ENCODE measurements at places on chromosomes 4 and X. TPM values are rescaled to one million over a fixed set of nuclear protein-coding genes. Genes with fewer than 3 reads are reported as not detected.

SPANXB1 gene
- total RNA-seq = not detected

DNA sequence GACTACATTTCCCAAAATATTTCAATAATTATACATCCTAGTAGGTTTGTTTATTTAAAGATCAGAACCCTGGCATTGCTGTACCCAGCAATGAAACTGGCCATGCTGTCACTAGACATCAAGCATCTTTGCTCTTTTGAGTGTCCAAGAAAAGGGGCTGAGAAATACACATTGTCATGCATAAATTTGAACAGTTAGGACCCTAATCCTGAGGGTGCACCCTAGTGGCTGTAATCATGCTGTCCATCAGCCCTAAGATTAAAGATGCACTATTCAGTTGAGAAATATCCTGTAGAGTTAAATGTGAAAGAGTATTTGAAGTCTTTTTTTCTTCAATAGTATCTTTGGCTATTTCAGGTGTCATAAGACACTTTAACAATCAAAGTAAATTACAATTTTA lies 108.8 kb downstream of the NFKB1 start:
- DNase-seq = no peak

CRMP1 gene
- total RNA-seq = not detected

HTRA3 gene
- 0.11 TPM for total RNA-seq

GRCh38 chr4:40255393-40256281 lies 58.8 kb downstream of the RHOH start:
- no peak for DNase-seq

- no peak for DNase-seq
These were observed 17.2 kb upstream of the IGFBP7 start for GRCh38 chr4:57127361-57127760.

TCP11X2 gene
- not detected for total RNA-seq

- peak; percentile 93 for DNase-seq
These were observed 242.0 kb downstream of the BCOR start for GRCh38 chrX:39855748-39856129.

GRCh38 chrX:113833096-113834055 lies 750.5 kb upstream of the HTR2C start:
- no peak for DNase-seq

DNA sequence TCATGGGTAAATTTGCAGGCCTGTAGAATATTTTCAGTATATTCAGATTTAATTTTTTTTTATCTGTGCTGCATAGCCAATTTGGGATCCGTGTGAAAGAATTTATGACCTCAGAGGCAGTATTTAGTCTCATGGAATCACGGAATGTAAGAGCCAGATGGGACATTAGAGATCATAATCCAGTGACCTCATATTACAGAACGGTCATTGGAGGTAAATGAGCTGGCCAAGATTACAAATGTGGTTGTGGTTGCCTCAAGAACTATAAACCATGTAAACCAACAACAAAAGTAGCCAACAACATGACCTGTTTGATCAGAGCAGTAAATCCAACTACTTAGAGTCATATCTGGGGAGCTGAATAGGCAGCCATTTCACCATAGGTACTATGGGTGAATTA lies 71.6 kb downstream of the AMOT start:
- no peak for DNase-seq

- DNase-seq = peak; percentile 52
These were observed 52.5 kb downstream of the LINC00632 start for GRCh38 chrX:140762061-140762460.

DNA sequence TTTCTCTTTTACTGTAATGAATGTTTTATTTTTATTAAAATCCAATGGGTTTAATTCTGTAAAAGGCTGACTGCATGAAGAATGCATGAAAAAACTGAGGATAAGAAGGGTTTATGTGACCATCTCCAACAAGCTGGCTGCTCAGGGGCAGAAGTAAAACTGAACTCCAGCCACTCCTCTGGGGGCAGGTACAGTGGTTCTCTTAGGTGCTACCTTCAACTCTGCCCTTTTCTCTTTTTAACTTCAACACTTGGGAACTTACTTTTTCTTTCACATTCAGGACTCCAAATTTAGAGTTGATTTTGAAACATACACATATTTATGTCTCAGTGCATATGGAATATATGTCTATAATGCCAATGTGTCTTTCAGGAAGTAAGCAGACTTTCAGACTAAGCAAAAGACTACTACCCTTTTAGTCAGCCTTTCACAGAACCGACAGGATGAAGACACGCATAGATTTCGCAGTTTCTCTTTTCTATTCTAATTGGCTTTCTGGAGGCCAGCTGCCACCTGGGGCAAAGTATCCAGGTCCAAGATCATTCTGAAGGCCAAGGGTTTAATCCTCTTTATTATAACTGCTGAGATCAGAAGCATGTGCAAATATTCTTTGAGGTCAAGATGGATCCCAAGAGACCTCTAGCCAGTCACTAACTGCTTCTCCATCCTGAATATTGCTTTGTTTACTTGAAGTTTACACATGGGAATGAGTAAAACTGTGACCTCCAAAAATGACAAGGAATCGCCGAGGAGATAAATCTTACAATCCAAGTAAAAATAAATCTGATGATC lies 30.7 kb downstream of the HS3ST1 start:
- no peak for DNase-seq

- DNase-seq = no peak
These were observed at the start of gene PNMA5 for GRCh38 chrX:152993933-152994332. Gene PNMA5, minus strand, starts transcription at chrX:152994116. Its CDS starts 2,518 bp downstream, at chrX:152991598.

DNA sequence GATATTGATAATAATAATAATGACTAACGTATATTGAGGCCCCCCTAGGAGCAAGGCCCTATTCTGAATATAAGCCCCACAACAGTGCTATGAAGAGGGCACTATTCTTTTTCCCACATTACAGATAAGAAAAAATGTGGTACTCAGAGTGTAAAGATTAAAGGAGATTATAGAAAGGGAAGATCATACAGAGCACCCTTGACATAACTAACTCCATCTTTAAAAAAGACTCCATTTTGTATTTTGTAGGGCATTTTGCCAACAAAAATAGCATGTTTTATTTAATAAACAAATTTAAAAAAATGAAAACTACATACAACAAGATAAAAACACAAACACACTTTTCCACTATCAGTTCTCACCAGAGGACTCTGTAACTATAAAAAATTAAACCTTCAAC lies 42.1 kb downstream of the GUCY1A1 start:
- DNase-seq = no peak

SOD3 gene
- total RNA-seq = not detected

FAT1 gene
- total RNA-seq = not detected

DNA sequence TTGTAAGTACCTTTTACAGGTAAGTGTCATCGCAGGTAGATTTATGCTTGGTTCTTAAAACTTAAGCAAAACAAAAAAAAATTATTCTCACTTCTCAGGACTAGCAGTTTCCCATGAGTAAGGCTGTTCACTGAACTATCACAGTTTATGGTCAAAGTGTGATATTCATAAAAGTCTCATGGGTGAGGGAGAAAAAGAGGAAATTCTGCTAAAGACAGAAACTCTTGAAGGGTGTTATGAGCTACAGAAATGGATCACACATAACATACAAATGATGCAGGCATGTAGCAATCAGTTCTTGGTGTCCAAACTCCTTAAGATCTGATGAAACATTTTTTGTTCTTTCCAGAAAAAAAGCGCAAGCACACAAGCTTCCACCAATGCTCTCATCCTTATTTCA lies 8.5 kb downstream of the RAB9A start:
- no peak for DNase-seq

DNA sequence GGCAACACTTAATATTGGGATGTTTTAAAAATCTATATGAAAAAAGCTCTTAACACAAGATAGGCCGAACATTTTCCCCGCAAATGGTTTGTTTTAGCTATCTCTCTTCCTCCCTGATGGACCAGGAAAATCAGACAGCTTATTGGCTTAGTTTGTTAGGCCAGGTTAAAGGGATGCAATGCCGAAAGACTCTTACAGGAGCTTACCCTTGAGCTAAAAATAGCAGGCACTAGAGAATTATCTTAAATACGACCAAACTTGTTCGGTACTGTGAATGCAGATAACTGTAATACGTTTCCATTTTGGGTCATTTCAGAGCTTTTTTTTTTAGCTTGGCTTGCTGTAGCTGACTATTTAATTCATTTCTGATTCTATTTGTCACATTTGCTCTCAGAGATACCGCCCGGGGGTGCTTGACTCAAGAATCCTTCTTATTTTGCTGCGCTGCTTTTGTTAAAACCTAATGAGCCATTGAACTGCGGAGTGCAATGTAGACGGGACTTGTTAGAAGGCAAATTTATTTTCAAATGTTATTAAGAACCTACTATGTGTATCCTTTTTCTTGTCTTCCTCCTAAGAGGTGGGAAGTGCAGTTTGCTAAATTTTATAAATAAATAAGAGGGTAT lies 23.3 kb downstream of the PPARGC1A start:
- no peak for DNase-seq

RNF128 gene
- not detected for total RNA-seq

- peak; percentile 68 for DNase-seq
These were observed 32.2 kb downstream of the SMS start for GRCh38 chrX:21972721-21973120.

SPARCL1 gene
- not detected for total RNA-seq

- no peak for DNase-seq
These were observed 10.8 kb downstream of the CLCN4 start for GRCh38 chrX:10167573-10167972.

DNA sequence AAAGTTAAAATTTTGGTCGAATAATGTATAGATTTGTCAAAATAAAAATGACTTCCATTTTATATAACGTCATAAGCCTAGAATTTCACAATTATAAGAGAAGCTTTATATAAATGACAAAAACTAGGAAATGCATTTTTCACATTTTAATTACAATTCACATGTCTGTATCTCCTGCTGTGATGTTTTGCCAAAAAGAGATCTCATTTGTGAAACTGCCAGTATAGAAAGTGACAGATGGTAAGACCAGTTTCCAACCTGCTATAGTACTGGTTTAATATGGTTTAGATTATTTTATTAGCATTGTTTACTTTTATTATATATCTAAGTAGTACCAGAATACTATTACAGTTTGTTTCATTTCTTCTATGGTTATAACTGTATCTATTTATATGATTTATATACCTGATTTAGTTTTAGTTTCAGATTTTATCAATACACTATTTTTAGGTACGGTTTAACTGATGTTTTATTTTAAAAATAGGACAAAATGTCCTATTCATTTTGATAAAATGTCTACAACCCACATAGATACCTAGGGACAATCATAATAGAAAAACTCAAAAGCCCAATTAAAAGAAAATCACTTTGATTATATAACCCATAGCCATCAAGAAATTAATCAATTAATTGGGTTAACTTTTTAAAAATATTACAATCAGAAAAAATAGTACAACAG lies 5.4 kb upstream of the CCSER1 start:
- no peak for DNase-seq

L1CAM gene
- 2.1 TPM for total RNA-seq

ZNF630 gene
- total RNA-seq = 1.7 TPM

GRCh38 chr4:70903291-70903603 lies 1.1 kb downstream of the MOB1B start:
- peak; percentile 5 for DNase-seq

DNA sequence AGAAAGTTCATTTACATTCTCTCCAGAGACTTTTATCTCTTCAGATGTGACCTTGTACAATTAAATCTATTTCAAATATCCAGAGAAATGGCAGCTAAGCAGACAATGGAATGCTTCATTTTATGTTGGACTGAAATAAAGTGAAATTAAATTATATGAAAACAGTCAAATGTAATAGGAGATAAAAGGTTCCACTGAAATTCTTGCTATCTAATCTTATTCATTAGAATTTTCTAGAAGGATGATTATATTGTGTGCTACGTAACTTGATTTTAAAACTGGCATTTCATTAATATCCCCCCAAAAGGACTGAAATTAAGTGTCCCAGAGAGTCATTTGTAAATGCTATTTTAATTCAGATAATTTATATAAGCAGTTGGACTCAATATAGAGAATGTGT lies 646.9 kb upstream of the GALNT7 start:
- no peak for DNase-seq

CT47B1 gene
- total RNA-seq = not detected

DNA sequence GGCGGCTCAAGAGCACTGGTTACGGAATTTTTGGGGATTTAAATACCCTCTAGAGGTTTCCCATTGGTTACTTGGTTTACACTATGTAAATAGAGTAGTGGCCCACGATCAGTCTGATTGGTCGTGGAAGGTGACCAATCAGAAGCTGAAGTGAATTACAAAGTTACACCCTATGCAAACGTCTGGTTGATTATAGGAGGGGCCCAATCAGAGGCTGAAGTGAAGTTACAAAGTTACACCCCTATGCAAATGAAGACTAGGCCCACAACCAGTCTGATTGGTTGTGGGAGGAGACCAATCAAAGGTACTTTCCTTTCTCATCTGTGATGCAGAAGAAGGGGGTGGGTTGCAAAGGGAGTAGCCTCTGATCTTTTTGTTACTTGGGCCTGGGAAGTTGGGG lies 45.1 kb upstream of the HSD17B10 start:
- no peak for DNase-seq

WAS gene
- total RNA-seq = 81.6 TPM

MAGEA1 gene
- not detected for total RNA-seq

XAGE2 gene
- not detected for total RNA-seq

- DNase-seq = no peak
These were observed 34.2 kb upstream of the SULT1E1 start for GRCh38 chr4:69894186-69894585.

- no peak for DNase-seq
These were observed 1.8 kb downstream of the PLXNA3 start for GRCh38 chrX:154459832-154460231.

- DNase-seq = no peak
These were observed 27.5 kb downstream of the PCYT1B start for GRCh38 chrX:24619647-24620046.

COL4A5 gene
- not detected for total RNA-seq

DNA sequence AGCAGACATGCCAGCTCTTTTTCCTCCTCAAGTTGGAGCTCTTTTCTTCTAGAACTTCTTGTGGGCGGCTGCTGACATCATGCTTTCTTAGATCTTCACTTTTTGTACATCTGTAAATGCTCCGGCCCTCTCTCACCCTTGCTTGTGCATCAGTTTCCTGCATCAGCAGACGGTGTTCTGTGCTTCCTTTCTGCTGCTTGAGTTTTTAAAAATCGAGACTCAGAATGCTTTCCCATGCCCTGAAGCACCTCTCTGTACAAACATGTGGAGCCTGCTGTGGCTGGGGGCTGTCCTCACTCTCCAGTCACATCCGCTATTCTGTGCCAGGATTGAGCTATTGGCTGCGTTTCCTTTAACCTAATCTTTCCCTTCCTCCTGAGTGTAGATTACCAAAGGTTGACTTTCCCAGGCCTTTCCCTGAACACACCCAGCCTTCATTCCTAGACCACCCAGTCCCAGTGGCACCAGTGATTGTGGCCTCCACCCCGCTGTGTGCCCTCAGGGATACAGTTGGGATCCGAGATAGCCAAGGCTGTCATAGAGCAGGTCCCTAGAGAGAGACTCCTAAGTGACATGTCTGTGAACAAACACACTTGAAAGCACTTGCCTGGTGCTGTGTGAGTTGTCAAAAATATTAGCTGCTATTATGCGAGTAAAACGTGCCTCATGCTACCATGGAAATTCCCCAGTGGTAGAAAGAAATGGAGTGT lies 41.9 kb downstream of the TNIP2 start:
- DNase-seq = peak; percentile 75

AMTN gene
- not detected for total RNA-seq

- no peak for DNase-seq
These were observed 242.7 kb downstream of the SCFD2 start for GRCh38 chr4:53123171-53123570.
